Glutamatergic neuron (in vitro differentiated cells): ENCODE measurements at places on chromosomes 16 and 17.

DNA sequence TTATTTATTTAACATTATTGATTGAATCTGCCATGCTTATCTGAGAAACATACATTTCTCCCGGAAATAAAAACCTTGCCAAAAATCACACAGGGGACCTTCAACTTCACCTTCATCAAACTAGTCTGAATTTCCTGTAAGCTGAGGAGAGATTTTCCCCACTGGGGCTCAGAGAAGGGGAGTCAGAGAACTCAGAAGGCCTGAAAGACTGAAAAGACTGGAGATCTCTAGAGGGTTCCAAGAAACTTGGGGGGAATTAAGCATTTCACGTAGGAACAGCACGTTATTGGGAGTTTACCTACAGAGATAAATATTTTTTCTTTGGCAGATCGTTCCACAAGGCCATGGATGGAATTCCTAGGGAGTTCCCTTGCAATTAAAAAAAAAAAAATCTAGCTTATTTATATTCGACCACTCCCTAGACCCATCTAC is 528 bp upstream of the NOL11 start:
- DNase-seq: no peak

- no peak for DNase-seq
Observed at GRCh38 chr16:557463-558297, 2.5 kb upstream of the PRR35 start.

DNA sequence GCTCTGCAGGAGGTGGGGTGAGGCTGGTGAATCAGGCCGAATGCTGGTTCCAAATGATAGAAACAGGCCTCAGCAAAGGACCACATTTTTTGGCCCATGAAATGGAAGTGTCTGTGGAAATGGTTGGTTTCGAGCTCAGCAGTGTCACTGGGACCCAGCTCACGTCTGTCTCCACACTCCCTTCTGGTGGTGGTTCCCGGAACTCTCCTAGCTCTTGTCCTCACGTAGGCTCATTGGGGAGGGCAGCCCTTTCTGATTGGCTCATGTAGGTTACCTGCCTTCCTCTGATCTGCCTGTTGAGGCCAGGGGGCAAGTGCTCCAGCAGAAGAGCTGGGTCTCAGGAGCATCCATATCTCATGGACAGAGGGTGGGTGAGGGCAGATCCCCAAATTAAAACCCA is 4.0 kb downstream of the ALG1 start:
- no peak for DNase-seq

DNA sequence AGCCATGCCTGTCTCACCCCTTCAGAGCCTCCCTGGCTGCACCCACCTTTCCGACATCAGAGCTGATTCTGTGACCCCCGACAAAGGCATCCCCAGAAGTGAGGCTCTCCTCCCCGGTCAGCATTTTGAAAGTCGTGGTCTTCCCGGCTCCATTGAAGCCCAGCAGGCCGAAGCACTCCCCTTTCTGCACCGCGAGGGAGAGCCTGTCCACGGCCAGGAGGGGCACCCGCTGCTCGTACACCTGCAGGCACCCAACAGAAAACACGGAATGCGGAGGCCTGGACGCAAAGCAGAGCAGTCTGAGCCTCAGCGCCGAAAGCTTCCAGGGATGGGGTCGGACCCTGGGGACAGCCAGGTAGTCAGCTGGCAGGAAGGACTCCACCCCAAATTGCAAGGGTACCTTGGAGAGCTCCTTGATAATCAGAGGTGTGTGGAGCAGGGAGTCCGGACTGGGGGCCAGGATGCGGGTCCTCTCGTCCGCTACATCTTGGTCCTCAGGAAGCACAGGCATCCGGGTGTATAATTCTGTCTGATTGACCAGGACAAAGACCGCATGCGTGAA is 13.1 kb upstream of the RNPS1 start:
- no peak for DNase-seq

- no peak for DNase-seq
Observed at GRCh38 chr17:3639981-3640596, 3.5 kb downstream of the CTNS start.

GRCh38 chr16:89511374-89511773 is 3.2 kb downstream of the SPG7 start:
- DNase-seq: no peak

DNA sequence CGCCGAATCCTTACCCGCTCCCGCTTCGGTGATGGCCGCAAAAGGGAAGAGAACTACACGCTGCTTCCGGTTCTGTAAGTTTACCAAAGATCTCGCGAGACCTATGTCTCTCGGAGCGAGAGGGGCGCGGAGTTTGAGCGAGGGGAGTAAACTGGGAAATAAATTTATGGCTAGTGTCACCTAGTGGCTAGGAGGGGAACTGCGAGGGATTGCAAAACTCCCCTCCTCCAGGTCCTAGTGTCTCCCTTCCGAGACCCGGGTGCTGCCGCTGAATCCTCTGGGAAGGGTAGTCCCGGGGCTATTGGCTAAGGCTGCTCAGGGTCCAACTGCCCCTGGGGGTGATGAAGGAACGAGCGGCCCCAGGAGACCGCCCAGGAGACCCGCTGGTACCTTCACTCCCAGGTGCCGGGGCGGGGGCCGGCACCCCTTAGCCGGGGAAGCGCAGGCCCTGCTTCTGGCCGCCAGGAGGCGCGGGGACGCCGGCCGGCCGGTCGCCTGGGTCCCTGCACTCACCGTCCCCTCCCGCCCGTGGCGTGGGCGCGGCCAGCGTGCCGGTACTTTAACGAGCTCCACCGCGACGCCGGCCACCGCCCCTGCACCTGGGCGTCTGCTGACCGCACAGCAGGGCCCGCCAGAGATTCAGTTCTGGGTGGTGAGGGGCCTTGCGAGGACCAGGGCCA is at the start of gene RPL26:
Gene RPL26 (minus strand): TSS at position 51 of the 680 bp plus-strand sequence. CDS start 883 bp downstream, outside the sequence.
- DNase-seq: peak; percentile 91
